Non-pigmented ciliary epithelial cell (primary cell): ENCODE measurements at places on chromosomes 2 and 18.

GRCh38 chr2:48284621-48285212 lies 245.2 kb upstream of the STON1 start:
- DNase-seq: no peak

DNA sequence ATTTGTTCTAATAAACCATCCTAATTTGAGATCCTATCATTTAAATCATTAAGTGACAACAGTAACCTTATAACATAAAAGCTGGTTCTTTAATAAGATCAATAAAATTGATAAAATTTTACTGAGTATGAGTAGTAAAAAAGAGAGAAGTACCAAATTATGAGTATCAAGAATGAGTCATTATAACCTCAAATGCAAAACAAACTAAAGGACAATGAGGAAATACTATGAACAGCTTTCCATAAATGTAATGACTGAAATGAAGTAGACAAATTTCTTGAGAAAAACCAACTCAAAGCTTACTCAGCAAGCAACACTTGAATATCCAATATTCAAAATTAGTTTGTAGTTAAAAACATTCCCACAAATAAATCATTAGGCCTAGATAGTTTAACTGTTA lies 433.0 kb downstream of the ZEB2 start:
- DNase-seq: no peak

GRCh38 chr2:212708355-212708754 lies 169.8 kb upstream of the ERBB4 start:
- no peak for DNase-seq

DNA sequence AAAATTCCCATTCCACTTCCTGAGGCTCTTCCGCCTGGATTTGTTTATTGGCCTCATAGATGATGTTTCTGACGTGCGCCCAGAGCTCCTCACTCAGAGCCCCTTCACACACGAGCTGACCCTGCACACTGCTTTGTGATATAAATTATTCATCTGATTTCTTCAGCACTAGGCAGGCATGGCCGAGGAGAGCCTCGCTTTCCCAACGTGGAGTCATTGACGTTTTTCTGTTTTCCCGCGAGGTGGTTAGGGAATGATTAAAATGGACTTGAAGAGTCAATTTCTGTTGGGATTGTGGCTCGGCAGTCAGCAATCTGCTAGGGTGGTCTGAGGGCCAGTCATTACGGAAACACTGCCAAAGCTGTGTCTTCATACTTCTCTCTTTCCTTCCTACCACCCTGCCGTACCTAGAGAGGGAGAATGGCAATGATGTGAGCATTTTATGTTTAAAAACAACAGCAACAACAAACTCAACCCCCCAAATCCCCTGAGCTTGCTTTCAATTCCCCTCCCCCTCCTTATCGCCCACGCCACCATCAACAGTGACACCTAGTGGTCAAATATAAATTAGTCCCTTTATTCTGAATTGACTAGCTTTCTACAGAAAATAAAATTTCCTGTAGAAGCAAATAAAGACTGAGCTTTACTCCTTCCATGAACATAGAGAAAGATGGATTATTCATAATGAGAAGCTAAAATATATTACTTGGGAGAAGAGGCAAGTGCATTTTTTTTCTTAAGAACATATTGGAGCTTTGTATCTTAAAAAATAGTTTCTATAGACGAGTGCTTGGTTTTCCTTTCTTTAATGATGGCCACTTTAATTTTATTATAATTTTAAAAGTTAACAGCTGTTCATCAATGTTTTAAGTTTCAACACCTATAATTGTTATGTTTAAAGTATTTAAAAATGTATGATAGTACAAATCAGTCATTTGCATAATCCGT lies 285.1 kb downstream of the MTX2 start:
- DNase-seq: no peak

- DNase-seq: no peak
Measured at GRCh38 chr2:71548646-71549425, 95.5 kb downstream of the DYSF start.

DNA sequence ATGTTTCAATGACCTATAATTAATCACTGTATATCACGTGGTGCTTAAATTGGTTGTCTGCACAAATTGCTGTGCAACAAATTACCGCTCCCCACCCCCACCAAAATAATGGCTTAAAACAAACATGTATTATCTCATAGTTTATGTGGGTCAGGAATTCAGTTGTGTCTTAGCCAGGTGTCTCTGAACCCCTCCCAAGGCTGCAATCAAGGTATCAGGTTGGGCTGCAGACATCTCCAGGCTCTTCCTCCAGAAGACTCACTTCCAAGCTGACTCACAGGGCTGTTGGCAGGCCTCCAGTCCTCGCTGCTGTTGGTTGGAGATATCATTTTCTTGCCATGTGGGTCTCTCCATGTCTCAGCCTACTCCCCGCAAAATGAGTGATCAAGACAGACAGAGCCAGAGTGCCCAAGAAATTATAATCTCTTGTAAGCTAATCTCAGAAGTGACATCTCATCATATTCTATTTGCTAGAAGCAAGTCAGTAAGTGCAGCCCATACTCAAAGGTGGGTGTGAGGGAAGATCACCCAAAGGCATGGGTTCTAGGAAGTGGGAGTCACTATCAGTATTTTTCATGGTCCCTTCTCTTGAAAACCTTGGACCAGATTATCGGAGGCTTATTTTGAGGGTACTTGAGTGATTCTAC lies 38.4 kb downstream of the SPC25 start:
- DNase-seq: peak; percentile 52

DNA sequence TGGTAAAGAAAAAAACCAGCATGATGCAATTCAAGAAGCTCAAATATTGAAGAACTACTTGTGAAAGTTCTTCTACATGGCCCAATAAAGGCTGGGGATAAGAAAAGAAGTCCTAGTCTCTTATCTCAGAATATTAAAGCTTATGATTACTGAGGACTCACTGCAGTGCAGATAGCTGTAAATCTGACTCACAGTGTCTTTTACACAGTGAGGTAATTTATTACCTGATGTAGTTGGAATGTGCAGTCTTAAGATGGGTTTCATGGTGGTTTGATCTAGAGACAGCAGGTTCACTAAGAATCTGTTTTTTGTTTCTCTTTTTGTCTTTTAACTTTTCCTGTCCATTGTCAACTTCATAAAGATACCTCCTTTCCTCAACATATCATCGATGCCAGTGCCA lies 484.0 kb upstream of the MAP2 start:
- no peak for DNase-seq

DNA sequence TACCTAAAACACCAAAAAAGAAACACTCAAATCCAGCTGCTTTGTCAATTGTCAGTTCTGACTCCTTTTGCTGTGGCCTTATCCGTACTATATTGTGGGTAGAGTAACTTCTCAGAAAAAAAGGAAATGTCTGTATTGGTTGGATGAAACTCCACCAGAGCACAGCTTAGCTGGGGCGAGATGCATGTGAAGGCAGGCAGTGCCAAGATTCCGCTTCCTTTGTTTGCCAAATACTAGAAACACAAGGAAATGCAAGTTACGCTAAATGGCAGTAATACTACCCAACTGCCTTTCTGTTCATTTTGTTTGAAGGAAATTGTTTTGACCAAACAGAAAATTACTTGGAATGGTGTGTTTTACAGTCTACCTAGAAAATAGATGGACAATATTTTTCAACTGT lies 10.0 kb downstream of the KLF11 start:
- DNase-seq: no peak

DNA sequence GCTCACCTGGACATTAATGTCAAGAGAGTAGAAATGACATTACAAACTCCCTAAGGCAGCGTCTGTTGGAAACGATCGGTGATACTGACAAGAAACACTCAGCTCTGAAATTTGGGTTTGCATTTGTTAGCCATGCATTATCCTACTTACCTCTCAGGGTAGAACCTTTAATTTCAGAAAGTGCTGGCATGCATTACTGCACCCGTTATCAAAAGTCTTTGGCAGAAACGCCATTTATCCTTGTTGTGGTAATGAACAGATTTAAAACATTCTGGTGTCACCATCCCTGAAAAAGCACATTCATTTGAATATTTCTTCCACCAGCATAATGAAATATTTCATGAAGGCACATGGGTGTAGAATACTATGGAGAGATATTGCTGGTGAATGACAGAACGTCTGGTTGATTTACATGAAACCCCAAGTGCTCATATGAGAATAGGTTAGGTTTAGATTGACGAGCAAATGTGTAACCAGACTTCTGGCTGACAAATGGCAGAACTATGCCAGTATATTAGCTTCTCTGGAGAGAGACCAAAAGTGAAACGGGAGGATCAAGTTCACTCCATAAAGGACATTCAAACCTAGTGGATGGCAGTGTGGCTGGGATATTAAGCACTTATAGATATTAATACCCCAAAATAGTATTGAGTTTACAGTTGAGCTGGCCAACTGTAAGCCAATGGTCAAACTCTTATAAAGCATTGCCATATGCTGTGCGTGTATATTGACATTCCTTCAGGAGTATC lies 53.5 kb upstream of the ITGB6 start:
- DNase-seq: no peak

DNA sequence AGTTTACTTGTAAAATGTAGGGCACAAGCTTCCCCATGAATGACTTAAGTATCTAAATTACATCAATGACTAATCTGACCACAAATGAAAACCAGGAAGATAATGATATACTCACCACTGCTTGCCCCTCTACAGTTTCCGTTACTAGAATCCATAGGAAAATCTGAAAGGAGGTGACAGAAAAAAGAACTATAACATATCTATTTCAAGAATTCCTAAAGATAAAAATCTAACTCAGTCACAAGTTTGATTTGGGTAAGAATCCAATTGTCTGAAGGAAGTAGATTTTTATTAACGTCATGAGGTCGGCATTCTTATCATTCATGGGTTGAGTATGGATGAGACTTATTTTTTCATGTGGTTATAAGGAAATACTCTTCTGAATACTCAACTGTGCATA lies 7.8 kb downstream of the FRZB start:
- DNase-seq: peak; percentile 47

DNA sequence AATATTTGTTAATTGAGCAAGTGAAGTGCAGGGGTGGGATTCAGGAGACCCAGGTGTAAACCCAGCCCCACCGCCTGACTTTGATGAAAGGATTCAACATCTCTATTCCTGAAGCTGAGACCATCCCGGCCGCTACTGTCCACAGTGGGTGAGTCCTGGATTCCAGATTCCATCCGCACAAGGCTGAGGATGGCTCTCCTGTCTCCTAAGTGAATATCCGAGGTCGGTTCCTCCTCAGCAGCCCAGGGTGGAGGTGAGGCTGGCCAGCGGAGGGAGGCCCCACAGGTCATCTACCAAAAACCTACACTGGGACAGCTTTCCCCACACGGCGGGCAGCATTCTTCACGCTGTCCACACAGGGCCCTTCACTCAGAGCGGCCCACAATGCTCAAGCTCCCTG lies 57.6 kb downstream of the ACKR3 start:
- DNase-seq: no peak

DNA sequence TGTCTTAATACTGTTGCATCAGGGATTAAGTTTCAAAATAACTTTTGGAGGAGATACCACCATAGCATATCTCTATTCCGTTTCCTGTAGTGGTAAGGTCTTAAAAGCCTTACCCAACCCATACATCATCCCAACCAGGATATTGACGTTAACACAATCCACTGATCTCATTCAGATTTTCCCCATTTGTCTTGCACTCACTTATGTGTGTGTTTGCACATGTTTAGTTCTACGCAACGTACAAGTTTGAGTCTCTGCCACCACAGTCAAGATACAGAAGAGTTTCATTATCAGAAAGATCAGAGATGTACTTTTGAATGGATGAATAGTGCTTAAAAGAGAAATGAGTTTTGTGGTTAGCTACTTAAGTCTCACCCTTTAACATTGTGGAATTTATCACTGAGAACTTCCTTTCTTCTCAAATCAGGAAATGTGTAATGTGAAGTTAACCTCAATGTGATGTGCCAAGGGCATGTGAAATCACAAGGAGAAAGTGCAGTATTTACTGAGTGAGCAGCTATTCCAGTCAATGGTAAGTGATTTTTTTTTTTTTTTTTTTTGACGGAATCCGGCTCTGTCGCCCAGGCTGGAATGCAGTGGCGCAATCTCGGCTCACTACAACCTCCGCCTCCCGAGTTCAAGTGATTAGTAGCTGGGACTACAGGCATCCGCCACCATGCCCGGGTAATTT lies 69.2 kb upstream of the EPHA4 start:
- DNase-seq: peak; percentile 17

- DNase-seq: no peak
Measured at GRCh38 chr2:185793532-185794345, 55.1 kb downstream of the FSIP2 start.

GRCh38 chr2:39247512-39248043 lies 3.8 kb upstream of the CDKL4 start:
- DNase-seq: no peak

DNA sequence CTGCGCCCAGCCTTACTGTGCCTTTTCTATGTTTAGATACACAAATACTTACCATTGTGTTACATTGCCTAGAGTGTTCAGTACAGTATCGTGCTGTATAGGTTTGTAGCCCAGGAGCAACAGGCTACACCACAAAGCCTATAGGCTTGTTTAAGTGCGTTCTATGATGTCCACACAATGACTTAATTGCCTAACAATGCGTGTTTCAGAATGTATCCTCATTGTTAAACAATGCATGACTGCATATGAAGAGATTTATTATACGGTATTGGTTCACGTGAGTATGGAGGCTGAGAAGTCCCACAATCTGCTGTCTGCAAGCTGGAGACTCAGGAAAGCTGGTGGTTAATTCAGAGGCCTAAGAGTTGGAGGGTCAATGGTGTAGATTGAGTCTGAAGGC lies 46.1 kb upstream of the MGAT4A start:
- no peak for DNase-seq

- no peak for DNase-seq
Measured at GRCh38 chr18:50405582-50406271, 30.9 kb downstream of the SKA1 start.

- DNase-seq: no peak
Measured at GRCh38 chr2:121858369-121858768, 102.9 kb downstream of the TSN start.

GRCh38 chr2:128980475-128980874 lies 661.8 kb upstream of the HS6ST1 start:
- no peak for DNase-seq

DNA sequence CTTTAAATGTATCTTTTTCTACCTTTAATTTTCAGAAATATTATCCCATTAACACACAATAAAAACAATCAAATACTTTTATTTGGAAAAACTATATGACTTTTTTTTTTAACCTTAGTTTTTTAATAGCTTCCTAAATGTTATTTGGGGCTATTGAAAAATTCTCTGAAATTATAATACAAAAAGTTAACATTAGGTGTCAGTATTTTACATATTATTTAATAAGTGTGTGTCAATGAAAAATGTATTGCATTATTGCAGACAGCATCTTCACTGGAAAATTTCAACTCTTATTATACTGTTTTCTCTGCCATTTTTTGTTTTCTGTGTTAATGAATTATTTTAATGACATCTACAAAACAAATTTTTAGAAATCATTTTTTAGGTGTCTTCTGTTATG lies 51.1 kb upstream of the ARHGAP15 start:
- DNase-seq: no peak

- DNase-seq: no peak
Measured at GRCh38 chr2:126634273-126634861, 21.6 kb upstream of the GYPC start.
